ENCODE measurements at places on chromosomes 2 and 18.

- DNase-seq = no peak
These were observed 73.8 kb downstream of the ZNF385B start for GRCh38 chr2:179787601-179788000.

GRCh38 chr18:582465-582864, 2.3 kb downstream of the CETN1 start:
- DNase-seq = no peak

GRCh38 chr2:162521871-162522650, 178.1 kb downstream of the GCA start:
- no peak for DNase-seq

DNA sequence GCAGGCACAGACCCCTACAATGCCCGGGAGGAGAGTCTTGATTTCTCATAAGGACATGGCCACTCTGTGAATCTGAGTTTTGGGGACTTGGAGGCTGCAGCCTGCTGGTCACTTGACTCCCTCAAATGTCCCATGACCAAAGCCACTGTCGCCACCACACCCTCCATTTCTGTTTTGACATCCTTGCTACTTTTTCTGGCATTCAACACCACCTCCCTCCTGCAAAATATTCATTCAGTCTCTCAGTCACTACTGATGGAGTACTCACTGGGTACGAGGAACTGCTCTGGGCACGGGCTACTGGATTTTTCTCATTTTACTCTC, 208.6 kb upstream of the HAAO start:
- no peak for DNase-seq

- no peak for DNase-seq
These were observed 456 bp downstream of the DOK1 start for GRCh38 chr2:74554820-74555531.

DNA sequence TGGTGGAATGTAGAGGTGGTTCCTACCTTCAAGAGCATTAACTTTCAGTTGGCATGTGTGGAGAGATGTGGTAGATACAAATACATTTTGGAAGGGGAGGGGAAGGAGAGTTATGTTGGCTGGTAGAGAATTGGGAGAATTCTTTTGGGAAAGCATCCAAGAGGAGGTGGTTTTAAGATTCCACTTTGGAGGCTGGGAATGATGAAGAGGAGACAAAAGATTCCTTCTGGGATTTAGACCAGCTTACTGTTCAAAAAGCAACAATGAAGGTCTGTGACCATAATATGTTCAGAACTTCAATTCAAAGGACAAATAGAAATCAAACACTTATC, 120.8 kb upstream of the FOSL2 start:
- no peak for DNase-seq

- no peak for DNase-seq
These were observed 89.9 kb upstream of the CD226 start for GRCh38 chr18:70037431-70038061.

DNA sequence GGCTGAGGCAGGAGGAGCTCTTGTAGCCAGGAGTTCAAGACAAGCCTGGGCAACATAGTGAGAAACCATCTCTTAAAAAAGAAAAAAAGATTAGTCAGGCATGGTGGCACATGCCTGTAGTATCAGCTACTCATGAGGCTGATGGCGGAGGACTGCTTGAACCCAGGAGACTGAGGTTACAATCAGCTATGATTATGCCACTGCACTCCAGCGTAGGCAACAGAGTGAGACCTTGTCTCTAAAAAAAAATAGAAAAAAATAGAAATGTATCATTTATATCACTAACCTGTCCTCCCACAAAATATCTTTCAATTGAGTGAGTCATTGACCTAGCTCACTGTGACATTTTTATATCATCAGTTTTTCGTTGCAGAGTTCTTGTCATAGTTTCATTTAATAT, 152.5 kb downstream of the DTNA start:
- no peak for DNase-seq

DNA sequence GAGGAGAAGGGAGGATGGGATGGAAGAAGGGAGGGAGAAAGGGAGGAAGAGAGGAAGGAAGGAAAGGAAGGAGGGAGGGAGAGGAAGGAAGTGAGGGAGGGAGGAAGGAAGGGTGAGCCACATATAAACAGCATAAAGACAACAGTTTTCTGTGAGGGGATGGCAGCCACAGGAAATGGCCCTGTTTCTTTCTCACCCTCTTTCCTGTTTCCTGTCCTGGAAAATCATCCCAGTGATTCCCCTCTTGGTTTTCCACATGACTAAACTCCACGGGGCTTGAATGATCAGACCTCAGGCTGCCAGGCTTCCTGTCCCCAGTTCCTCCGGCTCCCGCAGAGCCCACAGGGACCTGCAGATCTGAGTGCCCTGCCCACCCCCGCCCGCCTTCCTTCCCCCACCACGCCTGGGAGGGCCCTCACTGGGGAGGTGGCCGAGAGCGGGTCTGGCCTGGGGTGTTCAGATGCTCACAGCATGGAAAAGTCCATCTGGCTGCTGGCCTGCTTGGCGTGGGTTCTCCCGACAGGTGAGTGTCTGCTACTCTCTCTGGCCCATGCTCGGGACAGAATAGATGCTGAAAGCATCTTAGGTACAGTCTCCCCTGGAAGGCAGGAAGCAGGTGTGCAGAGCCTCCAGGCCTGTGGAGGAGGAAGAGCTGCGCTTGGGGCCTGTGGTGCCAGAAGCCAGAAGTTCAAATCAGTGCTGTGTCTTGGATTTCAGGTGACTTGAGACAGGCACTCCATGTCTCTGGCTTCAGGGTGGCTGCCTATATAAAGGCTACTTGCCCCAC, at the start of gene SIGLEC15:
Gene SIGLEC15 (plus strand): TSS at position 418 of the 787 bp plus-strand sequence. CDS start 54 bp downstream, at position 472.
- DNase-seq = no peak

GRCh38 chr2:234259440-234259839, 208.9 kb downstream of the SPP2 start:
- DNase-seq = no peak

GRCh38 chr2:71689968-71690834, 236.8 kb downstream of the DYSF start:
- no peak for DNase-seq

DNA sequence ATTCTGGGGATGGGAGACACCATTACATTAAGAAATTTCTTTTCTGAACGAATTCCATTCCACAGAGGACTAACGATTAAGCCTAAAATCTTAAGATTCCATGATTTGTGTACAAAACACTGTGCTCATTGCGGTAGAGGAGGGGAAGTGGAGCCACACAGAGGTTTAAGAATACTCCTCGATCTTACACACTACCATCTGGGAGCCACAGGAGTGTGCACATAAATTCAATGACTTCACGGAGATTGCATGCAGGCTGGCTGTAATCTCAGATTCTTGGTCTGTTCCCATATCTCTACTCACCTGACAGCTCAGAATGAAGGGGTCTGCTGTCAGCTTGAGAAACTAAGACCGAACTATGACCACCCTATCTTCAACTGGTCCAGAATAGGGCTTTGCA, 762 bp downstream of the VPS4B start:
- no peak for DNase-seq

DNA sequence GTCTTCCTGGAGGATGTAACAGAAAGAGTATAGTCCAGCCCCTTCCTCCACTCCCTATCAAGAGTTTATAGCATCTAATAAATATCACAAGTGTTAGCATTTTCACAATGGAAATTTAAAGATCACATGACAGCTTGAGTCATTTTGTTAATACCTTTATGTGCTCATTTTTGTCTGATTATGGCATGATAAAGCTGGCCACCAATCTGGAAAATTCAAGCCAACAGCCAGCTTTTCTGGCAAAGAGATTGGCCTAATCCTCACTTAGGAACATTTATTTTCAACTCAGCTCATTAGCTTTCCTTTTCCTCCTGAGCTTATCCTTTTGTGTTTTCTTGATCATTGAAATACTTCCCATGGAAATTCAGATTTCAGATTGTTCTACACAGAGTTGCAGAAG, 262.9 kb upstream of the RBMS1 start:
- no peak for DNase-seq

- DNase-seq = no peak
These were observed 668.2 kb upstream of the PKDCC start for GRCh38 chr2:41379496-41380221.

DNA sequence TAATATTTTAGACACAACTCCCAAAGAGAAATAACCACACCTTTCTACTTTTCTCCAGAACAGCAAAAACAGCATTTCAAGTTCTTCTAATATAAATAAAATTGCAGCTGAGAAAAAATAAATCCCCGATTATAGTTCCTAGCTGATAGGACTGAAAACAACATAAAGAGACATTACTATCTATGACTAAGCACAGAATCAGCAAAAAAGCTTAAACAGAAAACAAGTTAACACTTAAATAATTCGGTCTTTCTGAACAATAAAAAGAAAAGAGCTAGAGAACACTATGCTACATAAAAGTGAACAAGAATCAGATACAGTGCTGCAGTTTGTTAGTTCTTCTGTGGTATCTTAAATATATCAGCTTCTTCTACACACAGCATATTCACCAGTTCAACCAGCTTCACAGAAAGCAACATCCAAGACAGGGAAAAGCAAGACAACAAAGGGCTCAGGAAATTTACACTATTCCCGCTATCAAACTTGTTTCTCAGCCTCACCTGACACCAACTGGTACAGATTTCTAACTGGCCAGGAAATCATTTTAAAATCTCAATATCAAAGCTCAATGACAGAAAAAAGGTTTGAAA, 28.6 kb downstream of the FEZ2 start:
- DNase-seq = no peak

DNA sequence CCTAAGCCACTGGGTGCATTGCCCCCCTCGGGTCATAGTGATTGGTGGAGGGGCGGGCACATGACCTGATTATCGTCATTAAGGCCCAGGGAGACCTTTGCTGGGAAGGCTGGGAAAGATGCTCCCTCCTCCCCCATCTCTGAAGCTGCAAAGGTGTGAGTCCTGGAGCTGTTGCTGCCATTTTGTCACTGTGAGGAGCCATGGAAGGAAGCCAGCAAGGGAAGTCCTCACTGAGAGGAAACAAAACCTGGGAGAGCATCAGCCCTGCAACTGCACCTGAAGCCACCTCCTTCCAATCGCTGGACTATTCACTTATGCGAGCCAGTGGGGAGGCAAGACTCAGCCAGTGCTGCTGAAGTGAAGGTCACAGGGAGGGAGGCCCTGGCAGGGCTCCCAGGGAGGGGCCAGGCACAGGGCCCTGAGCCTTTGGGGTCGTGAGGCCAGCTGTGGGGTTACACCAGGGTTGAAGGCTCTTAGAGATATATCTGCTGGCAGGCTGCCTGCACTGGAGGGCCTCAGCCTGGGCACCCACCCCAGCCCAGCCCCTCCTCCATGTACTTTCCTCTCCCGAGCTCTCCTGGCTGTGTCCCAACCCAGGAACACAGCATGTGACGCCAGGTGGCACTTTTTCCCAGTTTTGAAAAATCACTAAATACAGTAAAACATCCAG, 10.7 kb upstream of the FAHD2A start:
- DNase-seq = no peak

- DNase-seq = no peak
These were observed 145.2 kb downstream of the GALNT3 start for GRCh38 chr2:165648801-165649200.

GRCh38 chr2:126676221-126677175, 20.5 kb downstream of the GYPC start:
- no peak for DNase-seq

- DNase-seq = no peak
These were observed 2159.1 kb upstream of the CELF4 start for GRCh38 chr18:39724652-39725051.

DNA sequence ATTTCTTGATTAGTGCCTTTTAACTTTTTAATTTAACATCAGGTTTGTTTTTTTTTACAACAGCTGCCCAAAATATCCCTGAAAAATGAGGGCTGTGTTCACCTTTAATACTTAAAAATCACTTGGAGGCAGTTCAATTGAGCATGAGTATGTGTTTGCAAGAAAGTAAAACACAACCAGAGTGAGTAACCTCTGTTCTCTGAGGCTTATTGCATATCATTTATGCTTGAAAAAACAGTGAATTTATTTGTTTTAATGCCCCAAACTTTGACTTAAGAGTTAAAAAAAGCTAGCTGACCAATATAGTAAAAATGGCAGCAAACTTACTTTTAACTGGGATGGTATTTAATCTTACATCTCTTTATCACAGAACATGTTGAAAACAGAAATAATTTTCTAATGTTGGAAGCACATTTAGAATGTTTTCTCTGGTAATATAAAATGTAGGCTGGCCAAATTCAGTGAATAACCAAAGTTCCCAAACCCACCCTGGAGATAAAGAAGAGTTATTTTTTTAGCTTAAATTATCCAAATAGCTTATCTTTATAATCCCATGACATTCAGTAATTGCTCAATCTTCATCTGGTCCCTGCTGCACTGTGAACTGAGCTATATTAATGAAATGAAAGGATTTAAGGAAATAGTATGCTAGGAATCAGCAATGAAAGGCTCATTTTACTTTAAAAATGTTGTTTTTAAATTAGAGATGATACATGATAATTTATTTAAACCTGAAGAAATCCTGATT, 24.8 kb upstream of the EFEMP1 start:
- DNase-seq = no peak

- DNase-seq = no peak
These were observed 161.4 kb upstream of the KLHL14 start for GRCh38 chr18:32934201-32934600.

DNA sequence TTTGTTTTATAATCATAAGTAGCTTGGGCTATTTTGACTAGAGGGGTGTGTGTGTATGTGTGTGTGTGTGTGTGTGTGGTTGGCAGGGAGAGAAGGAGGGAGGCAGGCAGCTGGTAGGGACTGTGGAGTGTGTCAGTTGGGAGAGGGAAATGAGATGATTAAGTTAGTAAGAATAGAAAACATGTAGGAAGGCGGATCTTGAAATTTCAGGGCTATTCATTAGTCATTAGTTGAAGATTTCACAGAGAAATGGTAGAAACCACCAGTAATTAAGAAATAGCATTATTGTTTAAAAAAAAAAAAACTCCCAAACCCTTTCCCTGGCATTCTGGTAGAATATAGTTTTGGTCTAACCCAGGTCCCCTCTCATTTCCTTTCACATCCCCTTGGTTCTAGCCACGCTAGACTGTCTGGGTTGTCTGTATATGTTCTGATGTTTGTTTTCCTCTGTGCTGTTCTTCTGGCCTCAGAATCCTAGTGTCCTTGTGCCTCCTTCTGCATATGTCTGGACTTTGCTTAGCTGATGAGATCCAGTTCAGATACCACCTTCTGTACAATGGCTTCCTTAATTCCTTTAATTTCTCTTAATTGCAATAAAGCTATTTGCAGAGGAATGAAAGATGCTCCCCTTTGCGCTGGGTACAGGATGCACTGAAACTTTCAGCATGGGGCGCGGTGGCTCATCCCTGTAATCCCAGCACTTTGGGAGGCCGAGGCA, 161.6 kb downstream of the NEDD4L start:
- DNase-seq = no peak

GRCh38 chr2:61006486-61007105, 10.9 kb upstream of the PEX13 start:
- no peak for DNase-seq

DNA sequence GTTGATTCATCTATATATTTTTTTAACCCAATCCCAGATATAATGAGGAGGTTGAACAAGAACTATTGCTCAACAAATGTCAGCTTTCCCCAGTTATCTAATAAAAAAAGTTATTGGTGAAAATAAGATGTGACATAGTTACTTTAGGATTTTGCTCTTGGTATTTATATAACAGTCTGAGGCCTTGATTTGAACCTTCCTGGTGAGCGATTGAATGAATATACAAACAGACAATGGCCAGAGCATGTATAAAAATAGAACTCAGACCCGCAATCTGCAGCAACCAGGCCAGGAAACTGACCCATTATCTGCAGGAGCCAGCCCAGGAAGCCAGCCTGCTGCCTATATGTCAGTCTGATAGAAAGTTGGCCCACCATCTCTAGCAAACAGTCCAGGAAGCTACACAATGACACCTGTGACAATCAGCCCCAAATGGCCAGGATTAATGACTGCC, 81.6 kb downstream of the HS6ST1 start:
- DNase-seq = no peak
